ENCODE measurements at places on chromosomes 5 and 9. TPM values are rescaled to one million over a fixed set of nuclear protein-coding genes. Genes with fewer than 3 reads are reported as not detected.

GRCh38 chr5:91179018-91179417, 204.1 kb downstream of the ARRDC3 start:
- DNase-seq, result no peak

- DNase-seq, result no peak
These were observed 7.5 kb downstream of the ALDOB start for GRCh38 chr9:101427957-101428655.

GRCh38 chr9:116837018-116837989, 150.2 kb downstream of the TRIM32 start:
- DNase-seq, result no peak

- no peak for DNase-seq
These were observed 20.0 kb upstream of the CYFIP2 start for GRCh38 chr5:157245886-157246285.

DNA sequence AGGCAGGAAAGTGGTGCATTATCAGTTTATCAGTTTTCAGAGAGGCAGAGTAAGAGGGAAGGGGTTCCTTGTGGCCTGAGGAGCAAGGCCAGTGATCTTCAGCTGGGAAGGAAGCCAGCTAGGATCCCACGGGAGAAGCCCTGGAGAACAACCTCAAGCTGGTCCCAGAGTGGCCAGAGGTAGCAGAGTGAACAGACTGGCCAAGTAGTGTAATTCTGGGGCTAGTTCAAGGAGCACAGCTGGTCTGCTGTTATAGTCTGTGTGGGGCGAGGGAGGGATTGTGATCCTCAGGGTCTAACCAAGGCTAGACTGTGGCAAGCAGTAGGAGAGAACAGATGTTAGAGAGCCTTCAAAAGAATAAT, 164.6 kb downstream of the CARTPT start:
- no peak for DNase-seq

DNA sequence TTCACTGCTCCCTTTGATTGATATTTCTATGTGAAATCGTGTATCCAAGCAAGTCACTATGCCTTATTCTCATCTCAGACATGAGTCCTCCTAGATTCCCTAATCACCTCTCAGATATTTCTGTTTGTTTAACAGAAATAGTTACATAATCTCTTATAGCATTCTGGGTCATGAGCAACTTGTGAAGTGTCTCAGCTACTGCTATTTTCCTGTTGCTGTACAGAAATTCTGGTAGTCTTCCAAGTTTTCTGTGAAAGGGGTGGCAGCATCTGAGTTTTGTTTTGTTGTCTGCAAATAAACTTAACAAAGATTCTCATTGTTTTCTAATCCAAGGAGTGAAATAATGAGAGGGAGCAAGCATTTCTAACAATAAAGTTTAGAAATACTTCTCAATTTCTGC, 256.9 kb upstream of the ST8SIA4 start:
- DNase-seq, result no peak

DNA sequence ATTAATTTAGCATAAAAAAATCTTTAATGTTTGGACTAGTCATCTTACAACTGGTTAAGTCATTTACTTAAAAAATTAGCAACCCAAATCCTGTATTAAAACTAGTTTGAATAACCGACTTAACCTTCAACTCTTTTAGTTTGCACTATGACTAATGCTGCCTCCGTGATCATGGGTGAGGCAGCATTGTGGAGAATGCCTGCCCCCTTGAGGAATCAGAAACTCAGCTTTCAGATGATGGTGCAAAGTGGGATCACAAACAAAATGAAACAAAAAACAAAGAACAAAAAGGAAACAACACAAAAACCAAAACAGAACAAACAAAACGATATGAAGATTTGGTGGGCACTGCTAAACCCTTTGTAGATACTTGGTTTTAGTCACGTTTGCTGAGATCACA, 127.0 kb upstream of the PALM2AKAP2 start:
- no peak for DNase-seq

GRCh38 chr5:4584982-4585381, 555.1 kb upstream of the ADAMTS16 start:
- DNase-seq, result no peak

GRCh38 chr5:1349246-1349645, 4.3 kb upstream of the CLPTM1L start:
- DNase-seq, result no peak

DNA sequence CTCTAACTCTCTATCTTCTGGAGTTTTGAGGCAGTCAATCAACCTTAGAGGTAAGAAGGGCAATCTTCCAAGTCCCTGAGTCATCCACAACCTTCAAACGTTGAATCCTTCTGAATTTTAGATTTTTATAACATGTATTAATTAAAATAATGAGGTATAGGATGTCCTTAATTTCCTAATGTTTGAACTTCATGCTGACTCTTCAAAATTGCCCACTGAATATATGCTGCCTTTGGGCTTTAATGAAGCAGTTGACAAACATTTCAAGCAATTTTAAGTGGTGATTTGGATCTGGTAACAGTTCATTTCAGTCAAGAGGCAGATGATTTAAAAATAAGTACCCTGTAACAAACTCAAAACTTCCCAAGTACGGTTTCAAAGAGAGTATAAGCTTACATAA, 26.0 kb downstream of the ERP44 start:
- no peak for DNase-seq

DNA sequence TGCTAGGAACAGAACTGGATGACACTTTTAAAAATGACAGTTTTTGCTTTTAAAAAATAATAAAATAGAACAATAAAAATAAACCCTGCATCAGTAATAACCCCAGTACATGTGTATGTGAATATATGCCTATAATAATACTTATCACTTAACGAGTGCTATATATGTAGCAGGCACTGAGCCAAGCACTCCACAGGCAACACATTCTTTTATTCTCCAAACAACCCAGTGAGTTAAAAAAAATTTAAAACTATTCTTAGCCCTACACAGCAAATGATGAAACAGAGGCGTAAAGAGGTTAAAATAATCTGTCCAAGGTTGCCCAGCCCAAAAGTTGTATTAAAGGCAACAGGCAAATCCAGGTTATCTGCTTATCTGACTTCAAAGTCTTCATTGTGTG, 124.5 kb upstream of the SMIM23 start:
- DNase-seq, result no peak

DNA sequence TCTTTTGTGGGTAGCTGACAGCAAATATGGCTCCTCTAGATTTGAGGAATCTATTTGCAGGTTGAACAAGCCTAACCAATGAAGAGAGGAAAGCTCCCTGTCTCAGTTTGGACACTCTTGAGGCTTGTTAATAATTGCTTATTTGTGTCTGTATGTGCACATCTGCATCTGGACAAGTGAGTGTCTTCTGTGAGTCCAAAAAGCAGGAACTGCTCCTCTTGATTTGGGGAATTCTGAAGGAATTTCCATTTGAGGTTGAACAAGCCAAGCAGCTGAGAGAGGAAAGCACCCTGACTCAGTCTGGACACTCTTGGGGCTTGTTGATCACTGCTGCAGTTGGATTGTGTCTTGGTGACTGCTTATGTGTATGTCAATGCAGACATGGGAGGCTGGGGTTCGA, 211.6 kb downstream of the DTWD2 start:
- no peak for DNase-seq

- no peak for DNase-seq
These were observed 79.5 kb downstream of the PRRT1B start for GRCh38 chr9:131624636-131625507.

- DNase-seq, result no peak
These were observed 42.3 kb downstream of the CAMK4 start for GRCh38 chr5:111266491-111266890.

DNA sequence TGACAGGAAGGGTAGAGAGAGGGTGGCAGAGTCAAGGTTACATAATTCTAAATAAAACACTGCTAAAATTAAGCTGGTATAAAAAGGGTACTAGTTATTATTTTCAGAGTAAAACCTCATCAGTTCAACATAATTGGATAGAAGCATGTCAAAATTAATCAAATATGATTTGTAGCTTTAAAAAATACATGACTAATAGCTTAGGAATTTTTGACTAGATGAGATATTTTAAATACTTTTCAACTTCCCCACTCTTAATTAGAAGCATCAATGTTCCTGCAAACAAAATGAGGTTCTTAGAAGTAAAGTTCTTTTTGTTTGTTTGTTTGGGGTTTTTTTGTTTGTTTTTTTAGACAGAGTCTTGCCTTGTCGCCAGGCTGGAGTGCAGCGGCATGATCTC, 29.1 kb downstream of the HTR4 start:
- DNase-seq, result no peak

- no peak for DNase-seq
These were observed 156.4 kb downstream of the EFNA5 start for GRCh38 chr5:107514305-107514704.

DNA sequence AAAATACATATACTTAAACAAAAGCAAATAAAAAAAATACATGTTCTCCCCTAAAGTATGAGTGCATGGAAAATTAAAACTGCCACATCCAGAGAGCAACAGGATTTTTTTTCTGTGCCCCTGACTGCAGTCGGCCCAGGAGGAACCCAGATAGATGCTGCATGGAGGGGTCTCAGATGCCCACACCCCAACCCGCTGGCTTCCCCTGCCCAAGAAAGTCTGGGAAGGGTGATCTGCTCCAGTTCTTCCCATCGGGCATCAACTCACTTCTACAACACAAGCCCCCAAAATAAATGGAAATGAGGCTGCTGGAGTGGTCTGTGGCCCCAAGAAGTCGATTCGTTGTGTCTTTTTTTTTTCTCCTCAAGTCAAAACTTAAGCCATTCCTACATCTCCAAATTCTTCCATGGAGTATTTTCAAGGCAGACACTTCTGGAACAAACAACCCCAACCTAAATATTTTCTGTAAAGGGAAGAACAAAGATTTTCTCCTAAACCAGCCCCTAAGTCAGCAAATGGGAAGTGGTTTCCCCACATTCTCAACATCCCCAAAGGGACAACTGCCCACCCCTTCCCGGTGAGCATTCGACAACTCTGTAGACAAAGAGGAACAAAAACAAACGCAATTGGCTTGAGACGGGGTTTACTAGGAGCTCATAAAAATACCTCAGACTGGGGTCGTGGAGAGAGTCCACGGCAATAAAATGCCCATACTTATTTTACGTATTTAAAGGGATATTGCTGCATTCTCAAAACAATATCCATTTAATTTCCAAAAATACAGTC, 46.7 kb downstream of the ROR2 start:
- DNase-seq, result no peak

- DNase-seq, result no peak
These were observed 10.3 kb downstream of the CETN3 start for GRCh38 chr5:90399251-90399650.

DNA sequence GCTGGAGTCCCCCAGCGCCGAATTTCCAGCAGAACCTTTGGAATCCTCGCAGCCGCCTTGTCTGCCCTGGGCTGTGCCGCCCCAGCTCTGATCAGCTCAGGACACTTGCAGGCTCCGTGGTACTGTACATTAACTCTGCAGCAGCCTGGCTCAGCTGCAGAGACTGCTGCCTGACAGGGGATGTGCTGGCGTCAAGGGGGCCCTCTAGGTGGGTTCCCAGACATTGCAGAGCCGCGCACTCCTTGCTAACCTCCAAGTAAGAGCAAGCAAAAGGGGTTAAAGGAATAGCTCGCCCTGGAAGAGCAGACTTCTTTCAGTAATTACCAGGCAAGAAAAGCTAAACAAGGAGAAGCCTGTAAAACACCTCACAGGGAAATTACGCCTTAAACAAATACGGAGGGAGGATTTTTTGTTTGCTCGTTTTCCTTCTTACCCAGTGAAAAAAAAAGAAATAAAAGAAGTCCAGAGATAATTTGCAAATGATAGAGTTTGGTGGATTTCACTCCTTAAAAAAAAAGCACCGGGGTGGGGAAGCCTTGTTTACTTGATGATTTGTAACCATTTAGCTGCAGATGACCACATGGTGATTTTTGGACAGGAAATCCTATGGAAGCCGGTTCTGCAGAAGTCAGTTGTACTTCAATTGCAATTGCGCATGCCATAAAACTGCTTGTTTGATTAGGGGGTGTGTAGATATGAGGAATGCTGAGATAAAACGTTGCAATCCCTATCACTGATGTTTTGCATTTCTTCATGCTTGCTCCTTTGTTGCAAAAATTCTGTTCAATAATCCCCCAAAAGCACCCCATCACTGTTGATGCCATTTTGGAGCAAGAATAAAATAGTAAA, 305.8 kb downstream of the PDE4D start:
- peak; percentile 58 for DNase-seq

DNA sequence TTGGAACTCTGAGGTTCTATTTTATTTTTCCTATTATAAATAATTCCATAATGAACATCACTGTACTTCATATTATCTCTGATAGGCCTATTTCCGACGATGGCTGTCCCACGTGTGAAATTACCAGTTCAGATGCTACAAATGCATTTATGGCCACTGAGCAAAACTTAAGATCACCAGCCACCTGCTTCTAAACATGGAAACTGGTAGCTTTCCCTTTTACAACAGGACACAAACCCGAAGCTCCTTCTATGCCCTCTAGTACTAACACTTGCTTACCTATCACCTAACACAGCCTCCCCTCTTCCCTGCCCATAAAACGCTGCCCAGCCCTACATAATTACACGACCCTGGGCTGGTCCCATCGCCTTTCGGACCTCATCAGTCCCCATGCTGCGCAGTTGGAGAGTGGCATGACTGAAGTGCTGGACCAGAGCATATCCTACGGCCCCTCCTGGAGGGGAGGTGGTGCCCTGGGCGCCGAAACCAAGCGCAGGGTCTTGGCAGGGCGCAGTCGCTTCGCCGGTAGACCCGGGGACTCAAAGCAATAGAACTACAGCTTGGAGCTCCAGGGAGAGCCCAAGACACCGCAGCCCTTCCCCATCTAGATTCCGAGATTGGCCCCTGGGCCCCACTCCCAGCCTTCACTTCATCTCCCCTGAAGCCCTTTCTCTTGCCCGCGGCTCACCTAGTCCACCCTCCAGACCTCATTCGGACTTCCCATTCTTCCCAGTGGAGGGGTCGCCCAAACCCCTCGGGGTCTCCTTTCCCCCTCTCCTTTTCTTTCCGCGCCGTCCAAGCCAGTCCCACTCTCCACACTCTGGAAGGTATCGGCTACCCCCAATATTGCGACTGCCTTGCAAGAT, 1.0 kb upstream of the SAP30L start:
- peak; percentile 8 for DNase-seq

DNA sequence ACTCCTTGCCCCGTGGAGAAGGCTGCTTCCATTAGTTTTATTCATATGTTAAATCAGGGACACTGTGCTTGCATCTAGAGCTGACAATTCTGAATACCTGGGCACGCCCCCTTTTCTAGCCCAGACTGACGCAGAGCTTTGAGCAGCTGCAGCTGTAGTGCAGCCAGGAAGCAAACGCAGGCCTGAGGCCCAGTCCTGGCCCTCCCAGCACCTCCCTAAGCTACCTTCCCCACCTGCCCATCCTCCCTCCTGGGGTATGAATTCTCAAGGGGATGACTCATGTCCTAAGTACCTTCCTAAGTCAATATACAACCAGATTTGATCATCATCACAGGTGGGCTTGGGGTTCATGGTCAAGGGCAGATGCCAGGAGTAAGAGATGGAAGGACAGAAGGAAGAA, 3.5 kb downstream of the PHF19 start:
- no peak for DNase-seq

Gene CMYA5
- 0.73 TPM for total RNA-seq

Gene PCDHGC5
- total RNA-seq, result 3.0 TPM

Gene BTNL8
- not detected for total RNA-seq

Gene HOMER1
- 28.1 TPM for total RNA-seq

Gene MEIKIN
- total RNA-seq, result not detected

Gene QRFP
- total RNA-seq, result not detected

Gene CDH9
- total RNA-seq, result 0.14 TPM

Gene ACSL6
- 1.7 TPM for total RNA-seq

Gene SPEF2
- total RNA-seq, result 7.5 TPM

Gene DPH7
- total RNA-seq, result 59.0 TPM

Gene ZCCHC9
- 31.3 TPM for total RNA-seq

Gene ADAMTS16
- total RNA-seq, result 1.7 TPM

Gene ST8SIA4
- total RNA-seq, result 5.9 TPM
